ENCODE measurements at places on chromosomes 6 and 20.

DNA sequence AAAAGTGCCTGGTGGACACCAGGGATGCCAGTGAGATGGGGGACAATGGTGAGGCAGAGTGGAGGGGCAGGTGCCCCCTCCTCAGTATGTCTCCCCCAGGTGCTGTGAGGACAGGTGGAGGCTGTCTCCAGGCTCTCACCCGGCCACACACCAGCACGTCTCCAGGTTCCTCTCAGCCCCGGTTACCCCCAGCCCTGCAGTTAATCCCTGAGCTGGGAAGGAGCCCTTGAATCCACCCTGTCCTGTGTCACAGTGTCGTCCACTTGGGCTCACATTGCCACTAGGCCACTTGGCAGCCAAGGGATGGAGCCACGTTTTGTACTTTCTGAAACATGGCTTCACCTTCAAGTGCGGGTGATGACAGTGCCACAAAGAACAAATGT, 21.7 kb upstream of the HLA-B start:
- DNase-seq, result no peak

GRCh38 chr20:40771308-40771610, 82.2 kb upstream of the MAFB start:
- no peak for DNase-seq

DNA sequence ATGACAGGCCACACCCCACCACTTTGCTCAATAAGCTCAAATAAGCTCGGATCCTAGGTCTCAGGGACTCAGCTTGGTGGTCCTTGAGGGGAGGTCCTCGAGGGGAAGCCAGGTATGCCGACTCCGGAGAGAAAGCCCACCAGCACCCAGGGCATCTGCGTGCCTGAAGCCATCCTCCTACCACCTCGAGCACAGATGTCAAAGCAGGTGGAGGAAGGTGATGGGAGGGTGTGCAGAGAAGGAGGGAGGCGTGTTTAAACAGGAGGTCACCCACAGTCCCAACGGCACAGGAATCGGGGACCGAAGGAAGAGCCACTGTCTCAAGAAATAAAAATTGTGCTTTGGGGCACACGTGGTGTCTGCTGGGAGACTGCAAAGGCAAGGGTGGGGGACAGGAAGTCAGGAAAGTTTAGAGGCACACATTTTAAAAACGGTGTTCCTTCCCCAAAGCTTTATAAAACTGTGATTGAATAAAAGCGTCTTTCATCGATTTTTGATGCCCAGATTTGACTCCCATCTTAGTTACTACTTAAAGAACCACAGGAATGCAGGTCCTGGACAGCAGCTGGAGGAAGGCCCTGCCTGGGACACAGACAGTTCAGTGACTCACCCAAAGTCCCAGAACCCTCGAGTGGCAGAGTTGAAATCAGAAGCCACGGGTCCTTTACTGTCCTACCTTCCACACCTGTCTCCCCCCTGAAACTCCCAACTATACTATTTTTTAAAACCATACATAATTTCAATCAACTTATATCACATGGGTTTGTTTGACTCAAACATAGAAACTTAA, 221.0 kb upstream of the PDE10A start:
- no peak for DNase-seq

- DNase-seq, result no peak
Observed at GRCh38 chr6:149231778-149232177, 85.7 kb upstream of the TAB2 start.

DNA sequence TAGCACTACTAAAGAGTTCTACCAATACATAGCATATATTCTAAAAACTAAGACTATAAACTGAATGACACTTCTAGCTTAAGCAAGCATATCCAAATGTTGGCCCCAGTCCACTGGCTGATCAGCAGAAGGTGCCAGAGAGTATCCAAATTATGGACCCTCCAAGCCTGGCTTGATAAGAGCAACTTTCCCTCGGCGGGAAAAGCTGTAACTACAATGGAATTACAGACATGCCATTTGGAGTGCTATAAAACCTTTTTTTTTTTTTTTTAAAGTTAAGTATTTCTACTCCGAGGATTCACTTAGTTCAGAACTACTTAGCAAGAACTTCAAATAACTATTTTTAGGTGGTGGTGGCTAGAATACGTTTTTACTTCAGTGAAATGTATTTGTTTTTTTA, 94.6 kb downstream of the EPB41L2 start:
- no peak for DNase-seq

GRCh38 chr6:132270726-132271402, 130.4 kb downstream of the MOXD1 start:
- no peak for DNase-seq

GRCh38 chr20:32988008-32988407, 16.2 kb downstream of the SUN5 start:
- no peak for DNase-seq

DNA sequence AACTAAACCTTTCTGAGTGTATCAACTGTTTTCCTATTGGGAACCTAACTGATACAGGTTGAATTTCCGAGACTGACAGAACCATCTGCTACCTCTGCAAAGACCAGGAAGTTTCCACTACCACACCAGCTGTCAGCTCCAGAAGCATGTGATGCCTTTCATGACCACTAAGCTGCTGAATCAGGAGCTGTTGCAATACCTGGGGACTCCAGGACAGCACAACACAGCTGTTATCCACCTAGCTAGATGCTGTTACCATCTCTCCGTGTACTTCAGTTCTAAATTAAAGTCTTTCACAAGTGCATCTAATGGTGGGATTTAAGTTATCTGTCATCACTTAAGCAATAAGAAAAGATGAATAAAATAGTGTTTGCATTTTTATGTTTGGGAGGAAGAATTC, 158.2 kb upstream of the IMPG1 start:
- no peak for DNase-seq

GRCh38 chr6:40427196-40427595, 160.0 kb downstream of the LRFN2 start:
- DNase-seq, result no peak

GRCh38 chr6:135158397-135158796, 22.7 kb upstream of the MYB start:
- DNase-seq, result no peak

DNA sequence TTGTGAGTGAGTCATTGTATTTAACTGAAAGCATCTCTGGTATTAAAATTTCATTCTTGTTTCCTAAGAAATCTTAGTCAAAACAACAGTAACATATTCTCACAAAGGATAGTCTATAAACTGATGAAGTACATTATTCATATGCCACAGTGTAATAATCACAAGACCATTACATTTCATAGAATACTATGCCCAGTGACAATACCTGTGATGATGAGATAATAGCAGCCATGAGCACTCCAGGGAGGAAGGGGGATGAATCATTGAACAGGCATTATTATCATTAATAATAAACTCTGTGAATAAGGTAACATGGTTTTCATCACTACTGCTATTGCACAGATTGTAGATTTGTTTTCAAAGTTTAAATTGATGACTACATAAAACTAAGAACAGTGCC, 667.9 kb downstream of the EPM2A start:
- no peak for DNase-seq

- no peak for DNase-seq
Observed at GRCh38 chr6:106716966-106717365, 87.6 kb downstream of the QRSL1 start.

DNA sequence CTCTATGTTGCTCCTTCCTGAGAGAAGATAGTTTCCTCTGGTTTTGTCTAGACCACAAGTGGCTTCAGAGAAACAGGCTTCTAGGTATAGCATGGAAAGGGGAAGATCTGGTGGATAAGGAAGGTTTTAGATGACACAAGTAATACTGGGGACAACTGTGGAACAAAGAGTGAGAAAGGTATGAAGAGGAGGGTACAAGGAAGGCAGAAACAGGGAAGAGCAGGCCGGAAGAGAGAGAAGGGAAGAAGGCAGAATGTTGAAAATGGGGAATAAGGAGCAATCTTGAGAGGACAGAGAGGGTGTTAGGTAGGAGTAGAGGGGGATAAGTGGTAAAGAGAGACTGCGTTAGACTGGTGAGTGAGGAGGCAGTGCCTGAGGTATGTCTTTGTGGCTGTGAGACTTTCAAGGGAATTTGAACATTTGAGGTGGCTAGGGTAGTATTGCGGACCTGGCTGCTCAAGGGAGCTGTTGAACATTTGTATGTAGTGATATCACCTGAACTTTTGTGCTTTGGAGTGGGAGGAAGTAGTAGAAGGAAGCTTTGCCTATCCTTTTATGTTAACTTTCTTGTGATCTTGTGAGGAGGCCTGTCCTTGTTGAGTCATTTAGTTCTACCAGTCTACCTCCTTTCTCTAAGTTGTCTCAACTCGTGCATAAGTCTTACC, 69.5 kb downstream of the FOXO3 start:
- no peak for DNase-seq

DNA sequence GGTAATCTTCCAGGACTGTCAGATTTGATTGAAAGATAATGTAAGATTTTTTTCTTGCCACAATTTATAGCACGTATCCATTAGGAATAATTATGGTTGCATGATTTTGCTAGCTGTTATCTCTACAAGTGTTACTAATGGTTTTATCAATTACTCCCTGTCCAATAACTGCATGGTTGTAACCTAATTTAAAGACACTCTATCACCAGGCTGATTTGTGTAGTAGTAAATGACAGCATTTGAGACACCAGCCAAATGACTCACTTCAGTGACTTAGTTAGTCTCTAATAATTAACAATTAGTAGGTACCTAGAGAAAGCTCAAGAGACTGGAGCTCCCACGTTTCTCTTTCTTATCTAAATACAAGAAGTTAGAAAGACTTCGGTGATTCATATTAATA, 453.8 kb upstream of the POU3F2 start:
- DNase-seq, result no peak

DNA sequence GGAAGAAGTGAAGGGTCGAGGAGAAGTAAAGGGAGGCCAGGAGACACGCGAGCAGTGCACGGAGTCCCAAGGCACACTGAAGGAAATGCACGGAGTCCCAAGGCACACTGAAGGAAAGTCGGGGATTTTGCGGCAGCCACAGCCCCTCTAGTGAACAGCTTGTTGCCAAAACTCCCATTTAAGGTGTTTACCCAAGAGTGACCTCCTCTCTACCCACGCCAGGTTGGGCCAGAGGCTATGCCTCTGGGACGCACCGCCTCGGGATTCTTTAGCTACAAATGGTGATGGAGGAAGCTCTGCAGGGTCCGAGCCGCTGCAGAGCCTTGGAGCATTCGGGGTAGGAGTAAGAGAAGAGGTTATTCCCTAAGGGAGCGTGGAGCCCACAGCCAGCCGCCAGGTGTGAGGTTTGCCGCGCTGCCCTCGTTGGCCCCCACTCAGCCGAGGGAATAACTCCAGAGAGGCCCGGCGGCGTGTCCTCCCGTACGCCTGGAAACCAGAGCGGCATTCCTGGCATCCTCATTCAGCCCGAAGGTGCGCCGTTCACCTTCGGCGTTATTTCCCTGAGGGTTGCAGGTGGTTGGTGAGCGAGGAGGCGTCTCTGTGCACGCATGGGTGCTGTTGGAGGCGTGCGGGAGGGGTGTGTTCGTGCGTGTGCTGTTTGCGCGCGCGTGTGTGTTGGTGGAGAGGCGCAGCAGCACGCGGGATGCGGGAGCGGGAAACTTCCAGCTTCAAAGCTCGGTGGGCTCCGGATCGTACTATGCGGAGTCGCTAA, 3.4 kb upstream of the MAFB start:
- DNase-seq, result no peak
